ENCODE measurements at places on chromosomes 12 and 14. TPM values are rescaled to one million over a fixed set of nuclear protein-coding genes. Genes with fewer than 3 reads are reported as not detected.

- no peak for DNase-seq
Observed at GRCh38 chr14:77319422-77319821, 1.3 kb downstream of the POMT2 start.

- no peak for DNase-seq
Observed at GRCh38 chr12:51070004-51070403, 13.4 kb downstream of the CSRNP2 start.

GRCh38 chr14:44384093-44384492 is 123.0 kb downstream of the FSCB start:
- no peak for DNase-seq

DNA sequence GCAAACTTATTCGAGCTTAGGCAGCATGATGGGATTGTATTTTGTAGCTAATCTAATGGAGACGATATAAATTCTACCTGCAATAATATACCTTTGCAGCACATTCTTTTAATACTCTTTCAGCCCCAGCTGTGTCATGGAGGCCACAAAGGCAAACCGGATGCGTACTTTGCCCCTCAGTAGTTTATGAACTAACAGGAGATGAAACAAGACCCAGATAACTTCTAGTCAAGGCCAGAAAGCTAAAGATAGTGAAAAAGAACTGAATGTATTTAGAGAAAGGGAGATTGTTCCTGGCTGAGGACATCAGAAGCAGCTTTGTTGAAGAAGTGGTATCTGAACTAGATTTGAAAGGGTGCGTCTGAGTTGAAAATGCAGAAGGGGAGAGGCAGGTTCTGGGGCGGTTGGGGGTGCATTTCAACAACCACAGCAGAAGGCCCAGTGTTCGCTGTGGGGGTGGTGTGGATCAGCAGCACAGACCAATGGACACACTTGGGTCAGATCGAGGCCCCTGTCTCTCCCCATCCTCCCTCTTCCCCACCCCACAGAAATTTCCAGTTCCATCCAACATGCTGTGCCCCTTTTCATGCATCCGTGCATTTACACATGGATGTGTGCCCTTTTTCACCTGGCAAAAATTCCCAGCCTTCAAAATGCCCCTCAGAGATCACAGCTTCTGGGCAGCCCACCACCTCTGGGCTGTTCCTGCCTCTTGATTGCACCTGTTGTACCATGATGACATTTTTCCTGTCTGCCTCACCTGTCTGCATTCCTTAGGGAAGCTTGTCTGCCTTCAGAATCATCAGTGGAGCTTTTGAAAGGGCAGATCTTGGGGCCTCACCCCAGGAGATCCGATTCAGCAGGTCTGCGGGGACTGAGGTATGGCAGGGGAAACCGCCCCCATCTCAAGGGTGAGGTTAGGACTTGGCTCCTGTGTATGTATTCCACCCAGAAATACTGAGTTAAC is 2.2 kb downstream of the ZNF839 start:
- DNase-seq, result no peak

DNA sequence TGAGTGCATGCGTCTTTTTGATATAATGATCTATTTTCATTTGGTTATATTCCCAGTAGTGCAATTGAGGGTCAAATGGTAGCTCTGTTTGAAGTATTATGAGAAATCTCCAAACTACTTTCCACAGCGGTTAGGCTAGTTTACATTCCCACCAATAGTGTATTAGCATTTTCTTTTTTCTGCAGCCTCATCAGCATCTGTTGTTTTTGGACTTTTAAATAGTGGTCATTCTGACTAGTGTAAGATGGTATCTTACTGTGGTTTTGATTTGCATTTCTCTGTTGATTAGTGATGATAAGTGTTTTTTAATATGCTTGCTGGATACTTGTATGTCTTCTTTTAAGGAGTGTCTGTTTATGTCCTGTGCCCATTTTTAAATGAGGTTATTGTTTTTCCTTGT is 3.7 kb upstream of the KLRC1 start:
- no peak for DNase-seq

DNA sequence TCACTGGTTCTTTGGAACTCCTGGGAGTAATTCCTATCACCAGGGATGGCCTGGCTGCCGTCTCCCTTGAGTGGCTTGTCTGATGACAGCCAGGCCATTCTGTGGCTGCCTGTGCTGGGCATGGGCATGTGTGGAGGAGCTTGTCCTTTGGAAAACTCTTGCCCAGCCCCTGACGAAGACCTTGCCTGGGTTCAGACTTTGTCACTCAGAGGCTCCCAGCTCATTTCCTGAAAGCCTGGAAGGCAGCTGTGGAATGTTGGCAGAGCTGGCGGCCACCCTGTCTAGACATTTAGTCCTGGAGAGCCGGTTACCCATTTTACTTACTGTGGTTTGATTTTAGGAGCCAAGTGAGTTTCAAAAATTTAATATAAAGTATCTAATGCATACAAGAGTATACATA is 34.0 kb downstream of the TUNAR start:
- DNase-seq, result no peak

GRCh38 chr12:80837342-80837978 is 100.3 kb downstream of the LIN7A start:
- DNase-seq, result peak; percentile 6

GRCh38 chr14:47332106-47332505 is 343.3 kb downstream of the MDGA2 start:
- DNase-seq, result no peak

DNA sequence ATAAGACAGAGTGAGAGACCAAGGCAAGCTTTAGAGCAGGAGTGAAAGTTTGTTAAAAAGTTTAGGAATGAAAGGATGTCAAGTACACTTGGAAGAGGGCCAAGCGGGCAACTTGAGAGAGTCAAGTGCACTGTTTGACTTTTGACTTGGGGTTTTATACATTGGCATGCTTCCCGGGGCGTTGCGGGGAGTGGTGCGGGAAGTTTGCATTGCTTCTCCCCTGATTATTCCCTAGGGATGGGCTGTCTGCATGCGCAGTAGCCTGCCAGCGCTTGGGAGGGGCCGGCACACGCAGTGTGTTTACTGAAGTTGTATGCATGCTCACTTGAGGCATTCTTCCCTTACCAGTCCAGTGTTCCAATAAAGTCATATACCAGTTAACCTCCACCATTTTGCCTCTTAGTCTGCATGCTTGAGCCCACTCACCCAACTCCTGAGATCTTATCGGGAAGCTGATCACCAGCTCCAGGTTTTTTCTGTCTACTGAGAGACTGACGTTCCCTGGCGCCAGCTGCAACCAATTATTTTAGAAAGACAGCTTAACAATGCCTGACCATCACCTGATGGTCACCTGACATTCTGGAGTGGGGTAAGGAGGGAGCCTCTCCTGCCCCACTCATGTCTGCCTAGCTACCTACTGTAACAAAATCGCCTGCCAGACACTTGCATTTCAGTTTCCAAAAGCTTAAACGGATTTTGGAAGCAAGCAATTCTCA is 53.2 kb downstream of the DACT1 start:
- DNase-seq, result no peak

- peak; percentile 88 for DNase-seq
Observed at GRCh38 chr14:67943947-67944346, 124.4 kb downstream of the RAD51B start.

GRCh38 chr14:27392153-27392552 is 794.3 kb upstream of the NOVA1 start:
- DNase-seq, result no peak

DNA sequence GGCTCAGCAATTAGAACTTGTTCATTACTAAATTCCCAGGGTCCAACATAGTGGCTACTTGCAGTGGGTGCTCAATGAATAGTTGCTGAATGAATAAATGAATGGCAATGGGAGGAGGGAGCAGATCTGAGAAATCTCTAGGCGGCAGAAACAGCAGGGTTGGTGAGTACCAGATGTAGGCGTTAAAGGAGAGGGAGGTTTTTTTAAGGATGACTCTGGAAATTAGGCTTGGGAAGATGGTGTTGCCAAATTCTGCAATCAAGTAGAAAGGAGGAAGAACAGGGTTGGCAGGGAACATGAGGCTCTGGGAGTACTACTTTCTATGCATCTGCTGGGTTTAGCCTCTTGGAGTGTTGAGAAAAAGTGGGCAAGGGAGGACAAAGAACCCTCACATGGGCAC is 207.1 kb downstream of the APAF1 start:
- DNase-seq, result no peak

- no peak for DNase-seq
Observed at GRCh38 chr12:45398552-45398951, 182.7 kb downstream of the ANO6 start.

DNA sequence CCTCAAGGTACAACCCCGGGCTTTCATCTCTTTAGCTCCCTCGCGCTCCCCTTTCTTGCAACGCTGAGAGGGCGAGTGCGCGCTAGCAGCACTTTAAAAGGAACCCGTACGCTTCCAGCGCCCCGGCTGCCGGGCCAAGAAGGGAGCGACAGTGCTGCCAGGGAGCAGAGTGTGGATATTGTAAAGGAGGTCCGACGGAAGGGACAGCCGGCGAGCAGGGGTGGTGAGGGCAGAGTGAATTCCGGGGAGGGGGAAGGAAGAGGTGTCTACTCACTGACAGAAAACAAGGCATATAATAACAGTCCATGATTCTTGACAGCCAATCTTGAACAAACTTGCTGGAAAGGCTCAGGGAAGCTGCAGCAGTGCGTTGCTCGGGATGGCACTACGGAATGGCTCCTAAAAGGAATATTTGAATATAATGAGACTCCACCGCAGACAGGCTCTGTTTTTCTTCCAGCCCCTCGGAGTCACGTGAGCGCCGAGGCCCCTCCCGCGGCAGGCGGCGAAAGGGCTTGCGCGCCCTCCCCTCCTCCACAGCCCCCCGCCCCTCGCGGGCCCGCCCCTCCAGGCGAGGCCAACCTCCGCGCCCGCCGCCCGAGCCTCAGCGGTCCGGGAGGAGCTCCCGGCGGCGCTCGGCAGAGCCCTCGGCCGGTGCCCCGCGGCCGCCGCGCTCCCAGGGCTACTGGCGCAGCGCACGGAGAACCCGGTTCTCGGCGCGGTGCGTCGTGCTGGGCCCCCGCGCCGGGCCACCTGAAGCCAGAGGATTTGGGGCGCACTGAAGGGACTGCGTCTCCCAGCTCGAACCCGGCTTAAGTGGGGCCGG is 3.4 kb downstream of the BMP4 start:
- peak; percentile 83 for DNase-seq

GRCh38 chr12:55935738-55936151 is 4.8 kb downstream of the DGKA start:
- DNase-seq, result no peak

DNA sequence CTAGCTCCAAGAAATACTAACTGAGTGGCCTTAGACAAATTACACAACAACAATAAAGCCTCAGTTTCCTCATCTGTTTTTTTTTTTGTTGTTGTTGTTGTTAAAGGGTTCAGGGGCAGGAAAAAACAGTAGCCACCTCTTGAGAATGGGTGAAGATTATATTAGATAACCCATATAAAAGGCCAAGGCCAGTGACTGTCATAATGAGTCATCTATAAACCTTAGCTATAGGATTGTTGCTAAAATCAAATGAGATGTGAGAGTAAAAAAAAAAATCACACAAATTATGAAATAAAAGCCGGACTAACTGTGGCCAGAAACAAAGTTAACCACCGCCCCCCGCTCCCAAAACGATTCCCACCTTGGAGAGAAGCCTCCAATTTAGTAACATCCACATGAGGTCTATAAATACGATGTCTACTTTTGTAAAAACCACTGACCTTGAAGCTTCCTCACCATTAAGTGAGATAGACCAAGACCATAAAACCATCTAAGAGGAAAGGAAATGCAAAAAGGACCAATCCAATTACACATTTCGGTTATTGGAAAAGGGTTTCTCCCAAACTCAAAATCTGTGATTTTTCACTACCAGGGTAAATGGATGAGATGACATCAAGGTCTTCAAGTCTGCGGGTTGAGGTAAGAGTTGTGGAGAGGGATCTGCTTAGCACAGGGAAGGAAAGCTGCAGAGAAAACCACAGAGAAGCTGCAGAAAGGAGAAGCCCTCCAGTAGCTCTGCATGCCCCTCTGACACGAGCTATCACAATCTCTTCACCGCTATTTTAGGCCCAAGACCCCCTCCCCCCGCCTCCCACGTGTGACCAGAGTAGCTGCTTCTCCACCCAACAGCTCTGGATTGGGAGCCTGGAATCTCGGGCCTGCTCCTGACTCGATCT is 1.0 kb downstream of the NAA25 start:
- DNase-seq, result no peak

- DNase-seq, result no peak
Observed at GRCh38 chr14:72054911-72055310, 122.7 kb downstream of the RGS6 start.

DNA sequence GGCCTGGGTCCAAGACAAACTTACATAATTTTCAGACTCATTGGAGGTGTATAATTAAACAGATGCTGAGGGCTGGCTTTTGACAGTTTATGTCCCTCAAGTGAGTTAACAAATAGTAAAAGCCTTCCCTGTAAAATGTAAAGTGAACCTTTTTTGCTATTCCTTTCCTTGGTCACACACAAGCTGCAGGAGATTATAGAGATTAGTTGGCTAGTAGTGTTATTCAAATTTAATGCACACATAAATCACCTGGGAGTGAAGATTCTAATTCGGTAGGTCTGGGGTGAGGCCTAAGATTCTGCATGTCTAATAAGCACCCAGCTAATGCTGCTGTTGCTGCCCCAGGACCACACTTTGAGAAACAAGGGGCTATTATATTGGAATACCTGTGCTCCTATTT is 206.2 kb upstream of the SSTR1 start:
- no peak for DNase-seq

DNA sequence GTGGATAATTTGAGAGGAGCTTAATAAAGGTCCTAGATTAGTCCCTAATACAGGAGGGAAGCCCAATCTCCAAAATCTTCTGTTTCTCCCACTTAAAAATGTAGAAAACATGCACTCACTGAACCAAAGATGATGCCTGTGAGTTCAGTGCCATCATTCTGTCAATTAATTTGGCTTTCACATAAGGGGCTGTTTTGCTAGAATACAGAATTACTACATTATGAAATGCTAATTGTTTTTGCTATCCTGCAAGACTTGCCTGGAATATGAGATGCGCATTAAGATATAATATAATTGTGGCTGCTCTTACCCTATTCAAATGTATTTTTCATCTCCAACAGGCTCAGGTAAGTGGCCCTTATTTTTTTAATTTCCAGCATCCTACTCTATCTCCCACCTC is 111.7 kb downstream of the SEC23A start:
- no peak for DNase-seq

DNA sequence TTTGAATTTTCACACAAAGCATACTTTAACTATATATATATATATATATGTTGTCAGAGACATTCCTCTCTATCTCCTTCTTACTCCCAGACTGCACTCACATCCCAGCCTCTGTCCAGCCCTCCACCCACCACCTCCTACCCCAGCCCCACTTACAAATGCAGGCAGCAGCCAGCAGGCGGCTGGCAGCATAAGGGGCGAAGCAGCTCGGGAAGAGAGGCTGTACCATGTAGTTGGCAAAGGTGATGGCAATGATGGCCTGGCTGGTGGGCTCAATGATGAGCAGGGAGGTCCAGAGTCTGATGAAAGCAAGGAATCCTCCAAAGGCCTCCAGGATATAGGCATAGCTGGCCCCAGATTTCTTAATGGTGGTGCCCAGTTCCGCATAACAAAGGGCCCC is 2.5 kb downstream of the SLC7A7 start:
- no peak for DNase-seq

BTBD7 gene
- 23.8 TPM for total RNA-seq

PIWIL1 gene
- total RNA-seq, result 16.2 TPM

CLEC6A gene
- not detected for total RNA-seq

ZDHHC22 gene
- total RNA-seq, result 0.11 TPM

FSCB gene
- total RNA-seq, result not detected

CYP27B1 gene
- total RNA-seq, result 0.91 TPM

OR6C2 gene
- not detected for total RNA-seq

FGF6 gene
- not detected for total RNA-seq

ERBB3 gene
- total RNA-seq, result 77.3 TPM

NYNRIN gene
- total RNA-seq, result 26.5 TPM

SLC25A47 gene
- not detected for total RNA-seq

INSM2 gene
- not detected for total RNA-seq

KCNJ8 gene
- 9.2 TPM for total RNA-seq

AHNAK2 gene
- 27.2 TPM for total RNA-seq

All from prostate gland (tissue), 2 donors.